ENCODE measurements at places on chromosomes 2 and 18.

GRCh38 chr2:26300234-26300925 lies 45.6 kb upstream of the SELENOI start:
- DNase-seq, result no peak

GRCh38 chr2:72605836-72606442 lies 219.9 kb downstream of the EXOC6B start:
- no peak for DNase-seq

- DNase-seq, result no peak
These were observed 89.3 kb downstream of the VRK2 start for GRCh38 chr2:58135861-58136260.

GRCh38 chr2:218871345-218872302 lies 9.0 kb upstream of the WNT10A start:
- no peak for DNase-seq
